RCC 7860 (cell line): ENCODE measurements at places on chromosomes 1 and 21.

- peak; percentile 44 for DNase-seq
Observed at GRCh38 chr1:196464480-196464941, 143.7 kb downstream of the KCNT2 start.

DNA sequence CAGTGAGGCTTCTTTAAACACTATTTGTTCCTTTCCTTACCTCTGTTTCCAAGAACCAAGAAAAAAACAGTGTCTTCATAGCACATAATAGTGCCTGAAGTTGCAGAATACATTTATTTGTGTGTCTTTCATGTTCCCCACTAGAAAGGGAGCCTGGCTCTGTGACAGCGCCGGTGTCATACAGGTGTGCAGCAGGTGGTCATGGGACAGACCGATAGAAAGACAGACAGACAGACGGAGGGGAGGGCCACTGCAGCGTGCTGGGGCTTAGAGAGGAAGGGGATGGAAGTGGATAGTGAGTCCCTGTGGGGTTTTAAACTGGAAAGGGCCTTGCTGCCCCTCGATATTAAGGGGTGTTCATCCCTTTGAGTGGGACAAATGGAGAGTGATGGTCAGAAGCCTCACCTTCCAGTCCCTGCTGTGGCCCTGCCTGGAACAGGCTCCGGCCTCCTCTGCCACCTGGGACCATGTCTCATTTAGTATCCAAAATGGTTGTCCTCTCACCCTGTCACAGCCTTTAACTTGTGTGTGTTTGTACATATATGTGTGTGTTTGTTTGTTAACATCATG lies 152.9 kb downstream of the PGBD5 start:
- DNase-seq = no peak

DNA sequence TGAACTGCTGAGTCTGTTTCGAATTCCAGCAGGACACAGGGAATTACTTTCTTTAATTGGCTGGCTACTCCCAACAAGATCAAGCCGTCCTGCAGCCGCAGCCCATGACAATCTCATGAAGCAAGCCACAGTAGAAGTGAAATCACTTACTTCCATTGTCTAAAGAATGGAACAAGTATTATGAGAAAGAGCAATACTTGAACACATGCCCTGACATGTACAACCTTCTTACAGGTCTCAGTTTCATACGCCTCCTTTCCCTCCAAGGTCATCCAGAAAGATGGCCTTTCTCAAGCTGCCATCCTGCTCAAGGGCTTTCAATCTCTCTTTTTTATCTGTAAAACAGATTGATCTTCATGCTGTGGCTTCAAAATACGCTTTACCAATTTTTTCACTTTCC lies 85.1 kb downstream of the PCSK9 start:
- no peak for DNase-seq

GRCh38 chr1:40421431-40422384 lies 28.6 kb upstream of the ZFP69B start:
- DNase-seq = no peak

GRCh38 chr1:152757747-152758146 lies at the start of gene KPRP:
Gene KPRP (plus strand): TSS chr1:152758025. CDS start chr1:152759589, 1,564 bp downstream.
- no peak for DNase-seq

- DNase-seq = peak; percentile 67
Observed at GRCh38 chr1:30911059-30911954, 2.7 kb upstream of the SDC3 start.

DNA sequence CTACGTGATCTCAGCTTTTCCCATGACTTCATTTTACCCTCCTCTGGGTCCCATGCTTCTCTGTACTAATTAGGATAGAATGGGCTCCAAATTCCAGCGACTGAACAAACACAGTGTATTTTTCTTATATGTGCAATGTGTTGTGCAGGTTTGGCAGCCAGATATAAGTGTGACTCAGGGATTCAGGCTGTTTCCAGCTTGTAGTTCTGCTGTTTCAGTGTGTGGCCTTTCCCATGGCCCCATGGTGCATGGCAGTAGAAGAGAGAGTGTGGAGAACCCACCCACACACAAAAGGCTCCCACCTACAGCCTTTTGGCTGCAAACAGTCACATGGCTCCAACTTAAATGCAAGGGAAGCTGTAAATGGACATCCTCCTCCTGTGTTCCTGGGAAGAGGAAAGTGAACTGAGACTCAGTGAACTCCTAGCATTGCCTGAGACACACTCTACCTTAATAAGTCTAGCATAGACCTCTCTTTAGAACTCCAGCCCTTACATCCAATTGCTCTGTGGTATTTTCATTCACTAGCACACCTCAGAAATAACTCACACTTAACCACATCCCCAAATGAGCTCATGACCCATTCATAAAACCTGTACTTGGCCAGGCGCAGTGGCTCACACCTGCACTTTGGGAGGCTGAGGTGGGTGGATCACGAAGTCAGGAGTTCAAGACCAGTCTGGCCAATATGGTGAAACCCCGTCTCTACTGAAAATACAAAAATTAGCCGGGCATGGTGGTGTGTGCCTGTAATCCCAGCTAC lies 58.7 kb downstream of the KIAA0040 start:
- DNase-seq = no peak

DNA sequence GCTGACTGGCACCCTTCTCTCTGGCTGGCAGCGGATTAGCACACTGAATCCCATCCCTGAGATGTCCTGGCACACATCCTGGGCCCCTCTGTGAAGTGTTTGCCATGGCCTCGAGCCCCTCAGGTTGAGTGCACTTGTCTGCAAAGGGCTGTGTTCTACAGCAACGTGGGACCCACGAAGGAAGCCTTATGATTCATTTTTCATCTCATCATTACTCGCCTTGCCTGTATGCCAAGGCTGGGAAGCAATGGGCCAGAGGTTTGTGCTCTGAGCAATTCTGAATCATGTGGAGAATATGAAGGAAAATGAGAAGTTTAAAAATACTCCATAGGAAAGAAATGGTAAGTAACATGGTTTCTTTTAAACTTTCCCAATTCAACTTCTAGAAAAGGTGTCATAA lies 124.8 kb upstream of the LMO4 start:
- DNase-seq = peak; percentile 29

GRCh38 chr1:238589843-238590435 lies 699.2 kb upstream of the ZP4 start:
- no peak for DNase-seq

- no peak for DNase-seq
Observed at GRCh38 chr1:35866991-35867390, 16.0 kb upstream of the AGO1 start.

GRCh38 chr1:55569417-55569816 lies 354.3 kb upstream of the USP24 start:
- no peak for DNase-seq

DNA sequence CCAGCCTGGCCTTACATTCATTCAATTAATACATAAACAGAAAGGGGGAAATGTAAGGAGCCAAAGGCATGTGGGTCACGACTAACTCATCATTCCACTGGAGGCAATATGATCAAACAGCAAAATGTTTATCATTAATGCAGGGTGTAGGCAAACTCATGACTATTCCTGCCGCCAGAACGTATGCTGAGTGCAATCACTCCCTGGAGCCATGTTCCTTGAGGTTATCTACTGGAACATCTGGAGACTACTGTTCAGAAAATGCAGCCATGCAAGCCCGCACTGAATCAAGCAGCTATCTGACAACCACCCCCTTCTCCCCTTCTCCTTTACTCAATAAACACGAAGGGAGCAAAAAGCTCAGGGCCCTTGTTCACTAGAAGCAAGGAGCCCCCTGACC lies 267.6 kb downstream of the COL11A1 start:
- DNase-seq = no peak

- DNase-seq = peak; percentile 53
Observed at GRCh38 chr1:240496941-240497340, 115.0 kb downstream of the GREM2 start.

DNA sequence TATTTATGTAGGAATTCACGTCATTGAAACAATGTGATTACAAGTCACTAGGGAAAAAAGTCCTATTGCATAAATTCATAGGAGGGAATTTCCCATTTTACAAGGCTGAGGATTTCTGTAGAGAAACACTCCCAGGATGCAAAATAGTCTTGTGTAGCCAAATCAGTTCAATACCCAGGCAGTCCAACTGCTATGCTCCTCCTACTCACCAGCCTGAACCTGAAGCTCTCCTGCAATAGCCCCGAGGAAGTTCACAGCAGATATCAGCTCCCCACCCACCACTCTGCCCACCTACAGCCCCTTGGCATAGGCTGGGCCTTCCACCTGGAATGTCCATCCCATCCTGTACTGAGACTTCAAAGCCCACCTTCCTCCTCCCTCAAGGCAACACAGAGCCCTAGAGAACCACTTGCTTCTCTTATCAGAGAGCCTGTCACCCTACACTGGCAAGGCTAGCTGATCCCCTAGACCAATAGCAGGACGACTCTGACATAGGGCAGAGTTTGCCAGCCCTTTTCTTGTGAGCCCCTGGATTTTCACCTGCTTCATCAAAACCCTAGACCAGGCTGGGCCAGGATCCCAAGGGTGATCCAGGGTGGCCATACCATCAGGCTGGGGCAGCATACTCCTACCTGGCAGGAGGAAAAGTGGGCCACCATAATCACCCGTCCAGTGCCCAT lies 1.5 kb downstream of the LSS start:
- DNase-seq = no peak

DNA sequence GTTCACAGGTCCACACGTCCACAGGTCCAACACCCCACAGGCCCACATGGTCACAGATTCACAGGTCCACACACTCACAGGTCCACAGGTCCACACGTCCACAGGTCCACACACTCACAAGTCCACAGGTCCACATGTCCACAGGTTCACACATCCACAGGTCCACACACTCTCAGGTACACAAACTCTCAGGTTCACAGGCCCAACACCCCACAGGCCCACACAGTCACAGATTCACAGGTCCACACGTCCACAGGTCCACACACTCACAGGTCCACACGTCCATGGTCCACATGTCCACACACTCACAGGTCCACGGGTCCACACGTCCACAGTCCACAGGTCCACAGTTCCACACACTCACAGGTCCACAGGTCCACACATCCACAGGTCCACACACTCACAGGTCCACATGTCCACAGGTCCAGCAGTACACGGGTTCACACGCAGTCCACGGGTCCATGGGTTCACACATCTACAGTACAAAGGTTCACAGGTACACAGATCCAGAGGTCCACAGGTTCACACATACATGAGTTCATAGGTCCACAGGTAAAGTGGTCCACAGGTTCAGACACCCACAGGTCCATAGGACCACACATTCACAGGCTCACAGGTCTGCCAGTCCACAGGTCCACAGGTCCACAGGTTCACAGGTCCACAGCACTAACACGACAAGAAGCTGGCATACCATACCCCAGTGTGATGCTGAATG lies 39.3 kb upstream of the COL6A2 start:
- no peak for DNase-seq

GRCh38 chr1:64215576-64215975 lies 12.2 kb downstream of the UBE2U start:
- peak; percentile 85 for DNase-seq

GRCh38 chr1:223102797-223103533 lies 40.1 kb downstream of the TLR5 start:
- no peak for DNase-seq

- no peak for DNase-seq
Observed at GRCh38 chr1:38541223-38541622, 318.3 kb downstream of the RRAGC start.

GRCh38 chr1:89259283-89259971 lies 13.2 kb downstream of the GBP5 start:
- no peak for DNase-seq

GRCh38 chr1:108624069-108624468 lies 36.8 kb downstream of the HENMT1 start:
- no peak for DNase-seq

- no peak for DNase-seq
Observed at GRCh38 chr1:22412932-22413727, 38.5 kb upstream of the ZBTB40 start.

- DNase-seq = no peak
Observed at GRCh38 chr1:193179094-193179493, 7.3 kb downstream of the B3GALT2 start.

DNA sequence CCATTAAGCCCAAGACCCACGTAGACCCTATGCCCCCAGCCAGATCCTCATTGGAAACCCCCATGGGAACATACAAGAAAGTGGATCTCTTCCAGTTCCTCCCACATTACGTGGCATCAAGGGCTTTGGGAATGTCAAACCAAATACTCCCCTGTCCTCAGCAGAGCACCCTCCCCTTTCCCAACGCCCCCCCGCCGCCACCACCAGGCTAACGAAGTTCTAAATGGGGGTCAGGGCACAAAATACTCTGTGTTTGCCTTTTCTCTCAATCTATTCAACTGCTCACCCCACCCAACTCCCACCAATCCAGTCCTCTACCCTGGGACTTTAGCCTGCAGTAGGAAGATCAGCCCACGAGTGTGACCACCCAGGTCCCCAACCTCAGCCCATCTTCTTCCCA lies 24.5 kb downstream of the NEK2 start:
- DNase-seq = no peak

DNA sequence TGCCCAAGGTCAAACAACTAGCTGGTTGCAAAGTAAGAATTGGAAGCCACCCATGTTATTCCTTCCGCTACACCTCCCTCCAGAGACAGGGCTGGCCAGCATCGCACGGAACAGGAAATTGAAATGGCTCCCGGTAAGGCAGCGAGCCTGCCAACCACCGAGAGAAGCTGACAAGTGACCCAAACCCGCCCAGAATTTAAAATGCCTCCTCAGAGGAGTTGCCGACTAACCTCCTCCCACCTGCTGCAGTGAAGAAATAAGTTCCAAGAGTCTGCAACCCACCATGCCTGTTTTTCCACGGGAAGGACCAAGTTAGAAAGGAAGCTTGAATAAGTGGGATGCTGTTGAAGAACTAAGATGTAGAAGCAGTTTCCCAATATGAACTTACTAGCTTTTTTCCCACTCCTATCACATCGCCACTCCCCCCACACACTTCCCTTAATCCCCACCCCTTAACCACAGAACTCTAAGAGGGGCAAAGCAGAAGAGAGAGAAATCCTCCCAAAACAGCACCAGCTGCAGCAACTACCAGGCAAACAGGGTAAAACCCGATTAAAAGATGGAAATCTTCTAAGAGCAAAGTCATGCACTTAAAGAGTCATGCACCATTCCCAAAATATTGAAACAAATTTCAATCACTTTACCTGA lies 78.6 kb downstream of the TIAM1 start:
- DNase-seq = no peak

- DNase-seq = no peak
Observed at GRCh38 chr1:155197901-155198546, 9.7 kb downstream of the THBS3 start.

DNA sequence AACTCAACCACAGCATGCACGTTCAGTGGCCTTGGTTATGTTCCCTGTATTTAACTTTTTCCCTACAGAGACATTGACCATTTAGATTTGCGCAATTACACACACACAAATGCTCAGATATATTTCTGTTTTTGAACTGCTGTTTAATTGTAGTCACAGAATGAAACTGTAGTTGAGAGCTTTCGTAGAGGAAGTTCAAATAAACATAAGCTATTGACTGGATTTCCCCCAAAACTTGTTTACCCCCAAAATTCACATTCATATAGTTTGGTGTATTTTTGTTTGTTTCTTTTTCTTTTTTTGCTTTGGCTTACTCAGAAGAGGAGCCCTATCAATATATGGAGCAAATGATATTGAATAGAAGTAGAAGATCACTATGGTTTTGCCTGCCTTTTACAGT lies 921.0 kb downstream of the ADGRL2 start:
- DNase-seq = no peak
